ENCODE measurements at places on chromosomes 3 and 15.

DNA sequence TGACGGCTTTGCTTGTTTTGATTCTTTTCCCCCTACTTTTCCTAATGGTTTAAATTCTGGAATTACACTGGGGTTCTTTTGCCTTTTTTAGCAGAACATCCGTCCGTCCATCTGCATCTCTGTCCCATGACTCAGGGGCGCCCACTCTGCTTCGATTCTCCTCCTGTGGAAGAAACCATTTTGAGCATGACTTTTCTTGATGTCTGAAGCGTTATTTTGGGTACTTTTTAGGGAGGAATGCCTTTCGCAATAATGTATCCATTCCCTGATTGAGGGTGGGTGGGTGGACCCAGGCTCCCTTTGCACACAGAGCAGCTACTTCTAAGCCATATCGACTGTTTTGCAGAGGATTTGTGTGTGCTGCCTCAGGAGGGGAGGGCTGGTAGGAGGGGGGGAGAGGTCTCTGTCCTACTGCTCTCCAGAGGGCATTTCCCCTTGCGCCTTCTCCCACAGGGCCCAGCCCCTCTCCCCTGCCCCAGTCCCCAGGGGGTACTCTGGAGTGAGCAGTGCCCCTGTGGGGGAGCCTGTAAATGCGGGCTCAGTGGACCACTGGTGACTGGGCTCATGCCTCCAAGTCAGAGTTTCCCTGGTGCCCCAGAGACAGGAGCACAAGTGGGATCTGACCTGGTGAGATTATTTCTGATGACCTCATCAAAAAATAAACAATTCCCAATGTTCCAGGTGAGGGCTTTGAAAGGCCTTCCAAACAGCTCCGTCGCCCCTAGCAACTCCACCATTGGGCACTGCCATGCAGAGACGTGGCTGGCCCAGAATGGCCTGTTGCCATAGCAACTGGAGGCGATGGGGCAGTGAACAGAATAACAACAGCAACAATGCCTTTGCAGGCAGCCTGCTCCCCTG is 19.5 kb upstream of the BSN start:
- DNase-seq, result no peak

DNA sequence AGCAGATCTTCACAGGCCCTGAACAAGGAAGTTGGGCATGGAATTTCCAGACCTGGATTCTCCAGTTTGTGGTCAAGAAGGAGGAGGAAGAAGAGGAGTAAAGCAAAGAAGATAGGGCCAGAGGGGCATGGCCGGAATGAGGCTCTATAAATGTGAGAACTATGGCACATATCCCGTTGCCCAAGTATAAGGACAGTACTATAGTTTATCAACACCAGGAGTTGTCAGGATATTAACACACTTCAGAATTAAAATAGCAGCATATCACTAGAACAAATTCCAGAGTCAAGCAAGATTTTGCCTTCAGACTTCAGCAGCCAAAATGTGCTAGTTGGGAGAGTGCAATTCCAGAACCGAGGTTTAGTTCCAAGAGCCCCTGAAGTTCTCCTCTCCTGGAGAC is 38.4 kb upstream of the PHLDB2 start:
- no peak for DNase-seq

- DNase-seq, result no peak
Observed at GRCh38 chr3:116618138-116618537, 91.4 kb upstream of the TUSC7 start.

- no peak for DNase-seq
Observed at GRCh38 chr15:34726406-34727100, 28.2 kb downstream of the GJD2 start.

DNA sequence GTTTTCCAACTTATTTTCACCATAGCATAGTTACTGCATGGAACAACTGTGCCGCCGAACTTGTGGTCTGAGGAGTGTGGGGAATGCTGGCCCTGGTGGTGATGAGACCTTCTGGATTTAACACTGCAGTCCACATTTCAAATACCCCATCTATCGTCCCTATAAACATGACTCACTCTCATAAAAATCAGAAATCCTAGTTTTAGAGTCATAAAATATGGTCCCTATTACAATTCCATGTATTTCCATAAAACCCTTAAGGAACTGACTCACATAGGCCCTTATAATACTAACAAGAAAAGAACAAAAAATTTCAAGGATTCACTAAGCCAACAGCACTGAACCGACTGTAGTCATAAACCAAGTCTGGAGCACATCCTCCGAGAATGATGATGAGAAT is 147.2 kb downstream of the FOXP1 start:
- DNase-seq, result no peak

- DNase-seq, result no peak
Observed at GRCh38 chr3:183439515-183439914, 11.1 kb upstream of the MCF2L2 start.

DNA sequence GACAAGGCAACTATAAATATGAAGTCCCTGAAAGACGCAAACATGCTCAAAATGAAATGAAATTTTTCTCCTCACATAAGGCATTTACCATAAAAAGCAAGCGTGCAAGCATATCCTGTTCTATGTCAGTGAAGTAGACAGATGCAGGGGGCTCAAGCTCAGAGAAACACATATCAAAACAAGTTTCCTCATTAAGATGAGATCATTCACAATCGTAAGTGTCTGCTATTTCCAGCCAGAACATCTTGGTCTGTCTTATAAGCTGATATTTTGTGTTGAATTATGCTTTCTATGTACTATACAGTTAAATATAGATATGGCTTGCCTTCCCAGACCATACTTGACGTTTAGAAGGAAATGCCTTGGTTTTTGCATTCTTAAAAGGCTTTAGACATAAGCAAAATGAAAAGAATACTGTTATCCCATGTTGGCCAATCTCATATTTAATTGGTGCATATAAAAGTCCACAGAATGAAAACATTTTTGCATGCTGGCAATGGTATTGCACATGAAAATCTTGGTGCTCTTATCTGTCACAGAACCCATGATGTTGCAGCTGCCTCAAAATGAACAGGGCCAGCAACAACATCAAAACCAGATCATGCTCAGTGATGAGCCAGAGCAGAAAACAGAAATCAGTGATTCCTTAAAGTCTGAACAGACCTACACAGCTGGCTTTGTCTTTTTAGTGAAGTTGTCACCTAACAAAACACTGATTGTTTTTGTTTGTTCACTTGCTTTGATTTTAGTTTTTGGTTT is 65.4 kb downstream of the SIDT1 start:
- no peak for DNase-seq
